ENCODE measurements at places on chromosomes 2 and 18.

- DNase-seq = no peak
These were observed 119.8 kb downstream of the PLEKHM3 start for GRCh38 chr2:207905546-207905945.

- no peak for DNase-seq
These were observed 340.6 kb downstream of the DYSF start for GRCh38 chr2:71793926-71794325.

- DNase-seq = no peak
These were observed 84.8 kb downstream of the CCBE1 start for GRCh38 chr18:59612381-59612780.

GRCh38 chr2:37782721-37783371 lies 111.4 kb upstream of the CDC42EP3 start:
- DNase-seq = no peak

GRCh38 chr2:190182071-190182524 lies 119.6 kb upstream of the MSTN start:
- no peak for DNase-seq

DNA sequence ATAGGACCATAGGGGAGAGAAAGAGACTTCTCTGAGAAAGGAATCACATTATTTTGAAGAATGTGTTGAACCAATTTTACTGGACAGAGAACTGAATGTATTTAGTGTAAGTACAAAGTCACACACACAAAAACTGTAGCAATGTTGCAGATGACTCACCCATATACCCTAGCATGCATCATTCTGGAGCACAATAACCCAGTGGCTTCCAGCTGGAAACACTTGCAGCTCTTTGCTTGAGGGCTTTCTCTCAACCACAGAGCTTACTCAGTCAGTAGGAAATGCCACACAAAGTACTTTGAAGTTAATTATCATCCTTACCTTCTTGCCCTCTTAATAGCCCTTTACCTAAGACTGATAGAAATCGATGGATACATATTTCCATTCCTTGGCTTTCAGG lies 760.0 kb upstream of the FSHR start:
- no peak for DNase-seq

DNA sequence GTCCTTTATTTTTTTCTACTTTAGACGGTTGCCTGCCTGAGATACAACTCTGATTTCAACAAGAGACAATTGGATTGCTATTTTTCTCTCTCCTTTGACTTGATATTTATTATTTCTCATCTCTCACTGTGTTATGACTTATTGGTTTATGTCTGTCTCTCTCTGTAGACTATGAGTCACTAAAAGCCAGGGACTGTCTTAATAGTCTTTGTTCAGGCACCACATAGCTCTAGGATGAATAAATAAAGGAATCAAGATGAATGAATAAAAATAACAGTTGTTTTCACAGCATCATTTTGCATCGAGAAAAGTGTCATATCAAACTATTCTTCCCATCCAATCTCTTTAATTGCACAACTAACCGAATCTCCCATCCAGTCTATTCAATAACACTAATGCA lies 31.4 kb upstream of the CD28 start:
- no peak for DNase-seq

DNA sequence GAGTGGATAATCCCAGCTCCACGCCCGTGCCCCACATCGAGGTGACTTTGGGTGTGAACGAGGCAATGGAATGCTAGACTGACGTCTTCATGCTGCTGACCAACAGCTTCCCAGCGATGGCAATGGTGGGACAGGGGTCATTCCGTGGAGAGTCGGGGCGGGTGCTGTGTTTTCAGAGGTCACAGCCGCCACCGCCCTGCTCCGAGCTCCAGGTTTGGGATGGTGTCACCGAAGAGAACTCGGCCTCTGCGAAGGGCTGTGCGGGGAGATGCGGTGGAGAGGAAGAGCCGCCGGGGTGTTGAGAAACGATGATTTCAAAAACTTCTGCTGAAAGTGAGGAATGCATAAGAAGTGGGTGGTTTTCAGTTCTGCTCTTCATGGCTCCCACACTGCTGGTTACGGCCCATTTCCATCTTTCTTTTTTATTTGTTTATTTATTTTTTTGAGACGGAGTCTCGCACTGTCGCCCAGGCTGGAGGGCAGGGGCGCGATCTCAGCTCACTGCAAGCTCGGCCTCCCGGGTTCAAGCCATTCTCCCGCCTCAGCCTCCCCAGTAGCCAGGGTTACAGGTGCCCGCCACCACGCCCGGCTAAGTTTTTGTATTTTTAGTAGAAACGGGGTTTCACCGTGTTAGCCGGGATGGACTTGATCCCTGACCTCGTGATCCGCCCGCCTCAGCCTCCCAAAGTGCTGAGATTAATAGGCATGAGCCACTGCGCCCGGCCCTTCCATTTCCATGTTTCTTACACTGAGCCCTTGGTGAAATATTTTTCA lies 142.6 kb downstream of the RTP5 start:
- DNase-seq = no peak

DNA sequence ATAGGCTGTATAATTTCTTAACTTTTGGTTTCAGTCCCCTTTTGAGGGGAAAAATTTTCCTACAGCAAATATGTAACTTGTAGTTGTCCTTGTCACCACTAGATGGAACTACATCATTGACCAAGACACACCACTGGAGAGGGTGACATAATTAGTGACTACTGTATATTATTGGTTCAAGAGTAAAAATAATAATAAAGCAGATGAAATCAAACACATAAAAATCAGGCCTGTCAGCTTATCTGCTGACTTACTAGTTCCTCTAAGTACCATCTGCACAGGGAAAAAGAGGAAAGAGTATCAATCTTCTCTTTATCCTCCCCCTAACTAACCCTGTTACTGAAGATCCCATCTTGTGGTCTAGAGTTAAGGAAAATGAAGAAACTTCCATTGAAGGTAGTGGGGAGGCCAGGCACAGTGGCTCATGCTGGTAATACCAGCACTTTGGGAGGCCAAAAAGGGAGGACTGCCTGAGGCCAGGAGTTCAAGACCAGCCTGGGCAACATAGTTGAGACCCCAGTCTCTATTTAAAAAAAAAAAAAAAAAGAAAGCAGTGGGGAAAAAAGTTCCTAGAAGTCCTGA lies 29.6 kb upstream of the ENOSF1 start:
- no peak for DNase-seq

DNA sequence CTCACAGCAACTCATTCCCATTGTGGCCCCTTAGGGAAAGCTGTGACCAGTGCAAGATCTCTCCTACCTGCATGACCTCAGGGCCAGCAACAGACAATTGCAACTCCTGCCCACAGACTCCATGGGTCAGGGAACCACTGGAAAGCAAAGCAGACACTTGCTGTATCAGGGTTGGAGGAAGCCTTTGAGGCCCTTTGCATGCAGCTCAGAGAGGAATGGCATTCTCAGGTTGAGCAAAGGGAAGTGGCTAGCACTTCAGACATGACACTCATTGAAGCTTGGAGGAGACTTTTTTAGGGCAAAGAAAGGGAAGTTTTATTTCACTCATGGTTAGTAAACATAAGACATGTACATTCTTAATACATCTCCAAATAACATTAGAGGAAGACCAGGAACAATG lies 22.1 kb downstream of the IL1F10 start:
- no peak for DNase-seq

DNA sequence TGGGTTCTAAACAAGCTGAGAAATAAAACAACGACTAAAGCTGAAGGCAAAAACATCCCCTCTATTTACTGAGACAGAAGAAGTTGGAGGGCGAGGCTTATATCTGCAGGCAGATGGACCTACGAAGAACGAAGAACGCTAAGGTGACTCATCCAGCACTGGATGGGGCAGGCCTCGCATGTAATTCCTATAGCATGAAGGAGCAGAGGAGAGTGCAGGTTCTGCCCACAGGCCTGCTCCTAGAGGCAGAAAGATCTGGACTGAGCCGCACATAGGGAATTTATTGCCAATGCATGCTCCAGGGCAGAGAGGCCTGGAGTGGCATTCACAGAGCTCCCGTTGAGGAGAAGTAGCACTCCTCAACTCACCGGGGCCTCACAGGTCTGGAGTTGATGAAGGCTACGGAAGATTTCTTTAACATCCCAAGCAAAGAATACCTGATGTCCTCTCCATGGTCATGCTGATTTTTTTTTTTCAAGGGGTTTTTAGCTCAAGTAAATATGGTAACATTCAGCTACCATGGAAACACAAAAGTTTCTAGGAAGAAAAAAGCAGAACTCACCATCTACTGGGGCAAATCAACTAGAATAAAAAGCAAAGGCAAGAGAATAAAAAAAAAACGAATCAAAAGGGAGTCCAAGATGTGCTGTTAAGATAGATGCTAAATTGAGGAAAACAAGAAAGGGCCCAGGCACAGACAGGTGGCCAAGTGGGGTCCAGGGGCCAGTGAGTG lies 10.4 kb upstream of the METTL21A start:
- DNase-seq = no peak

- no peak for DNase-seq
These were observed 67.5 kb upstream of the TTN start for GRCh38 chr2:178874529-178875240.

DNA sequence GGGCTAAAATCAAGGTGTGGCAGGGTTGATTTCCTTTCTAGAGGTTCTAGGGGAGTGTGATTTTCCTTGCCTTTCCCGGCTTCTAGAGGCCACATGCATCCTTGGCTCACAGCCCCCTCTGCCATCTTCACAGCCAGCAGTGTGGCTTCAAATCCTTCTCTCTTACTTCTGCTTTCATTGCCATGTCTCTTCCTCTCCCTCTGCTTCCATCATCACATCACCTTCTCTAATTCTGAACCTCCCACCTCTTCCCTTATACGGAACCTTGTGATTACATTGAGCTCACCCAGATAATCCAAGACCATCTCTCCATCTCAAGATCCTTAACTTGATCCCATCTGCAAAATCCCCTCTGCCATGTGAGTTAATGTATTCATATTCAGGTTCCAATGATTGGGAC lies 56.2 kb upstream of the RMDN2 start:
- DNase-seq = no peak

- DNase-seq = no peak
These were observed 677.5 kb upstream of the FSHR start for GRCh38 chr2:49831698-49832367.

- DNase-seq = no peak
These were observed 53.9 kb downstream of the DYNC1I2 start for GRCh38 chr2:171741189-171741588.

DNA sequence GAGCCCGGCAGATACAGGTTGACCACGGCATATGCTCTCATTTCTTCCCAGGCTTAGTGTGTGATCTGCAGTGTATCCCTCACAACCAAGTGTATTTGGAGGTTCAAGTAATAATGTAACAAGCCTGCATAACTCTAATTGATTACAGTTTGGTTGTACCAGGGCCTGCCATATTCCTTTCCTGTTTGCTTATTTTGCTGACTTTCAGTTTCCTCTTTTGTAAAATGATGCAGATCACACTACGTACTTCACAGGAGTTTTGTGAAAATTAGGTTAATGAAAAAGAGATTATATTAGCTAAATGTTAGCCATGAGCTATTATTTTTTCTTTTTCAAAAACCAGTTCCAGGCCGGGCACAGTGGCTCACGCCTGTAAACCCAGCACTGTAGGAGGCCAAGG lies 25.8 kb downstream of the SLC3A1 start:
- no peak for DNase-seq

DNA sequence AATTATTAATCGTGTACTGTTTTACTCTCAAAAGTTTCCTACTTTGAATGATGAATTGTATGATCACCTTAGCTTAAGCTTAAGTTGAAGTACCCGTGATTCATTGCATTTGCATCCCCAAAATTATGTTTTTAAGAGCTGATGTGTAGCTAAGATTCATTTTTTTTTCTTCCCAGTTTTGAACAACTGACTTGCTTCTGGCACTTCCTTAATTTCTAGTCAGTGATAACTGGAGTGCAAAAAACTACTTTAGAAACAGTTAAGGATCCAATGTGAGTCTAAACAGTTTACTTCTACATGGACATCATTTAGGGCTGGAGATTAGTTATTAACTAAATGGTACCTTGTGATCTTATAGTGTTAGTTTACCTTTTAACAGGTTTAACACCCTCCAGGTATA lies 124.0 kb upstream of the CAVIN2 start:
- DNase-seq = no peak

- DNase-seq = no peak
These were observed 329.4 kb upstream of the RAB12 start for GRCh38 chr18:8279781-8280330.

DNA sequence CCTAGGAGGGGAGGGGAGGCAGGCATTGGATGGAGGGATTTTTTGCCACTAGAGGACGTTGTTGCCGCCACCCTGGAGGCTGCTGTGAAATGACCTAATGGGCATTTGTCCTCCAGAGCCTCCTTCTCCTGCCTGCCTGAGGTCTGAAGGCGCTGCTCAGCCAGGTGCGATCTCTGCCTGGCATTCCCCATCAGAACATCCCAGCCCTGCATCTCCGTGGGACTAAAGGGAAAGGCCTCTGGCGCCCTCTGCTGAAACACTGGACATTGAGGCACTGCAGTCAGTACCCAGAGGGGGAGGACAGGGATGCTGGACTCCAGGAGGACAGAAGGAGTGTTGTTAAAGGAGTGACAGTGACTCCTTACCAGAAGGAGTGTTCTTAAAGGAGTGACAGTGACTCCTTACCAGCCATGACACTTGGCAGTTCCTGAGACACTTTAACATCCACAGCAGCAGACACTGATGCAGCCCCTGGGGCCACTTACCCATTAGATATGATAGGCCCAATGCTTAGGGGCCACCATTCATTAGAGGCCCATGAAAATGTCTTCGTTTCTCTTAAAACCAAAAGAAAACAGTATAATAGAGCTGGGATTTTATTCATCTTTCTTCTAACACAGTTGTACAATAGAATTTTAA lies 17.0 kb downstream of the THNSL2 start:
- DNase-seq = no peak

DNA sequence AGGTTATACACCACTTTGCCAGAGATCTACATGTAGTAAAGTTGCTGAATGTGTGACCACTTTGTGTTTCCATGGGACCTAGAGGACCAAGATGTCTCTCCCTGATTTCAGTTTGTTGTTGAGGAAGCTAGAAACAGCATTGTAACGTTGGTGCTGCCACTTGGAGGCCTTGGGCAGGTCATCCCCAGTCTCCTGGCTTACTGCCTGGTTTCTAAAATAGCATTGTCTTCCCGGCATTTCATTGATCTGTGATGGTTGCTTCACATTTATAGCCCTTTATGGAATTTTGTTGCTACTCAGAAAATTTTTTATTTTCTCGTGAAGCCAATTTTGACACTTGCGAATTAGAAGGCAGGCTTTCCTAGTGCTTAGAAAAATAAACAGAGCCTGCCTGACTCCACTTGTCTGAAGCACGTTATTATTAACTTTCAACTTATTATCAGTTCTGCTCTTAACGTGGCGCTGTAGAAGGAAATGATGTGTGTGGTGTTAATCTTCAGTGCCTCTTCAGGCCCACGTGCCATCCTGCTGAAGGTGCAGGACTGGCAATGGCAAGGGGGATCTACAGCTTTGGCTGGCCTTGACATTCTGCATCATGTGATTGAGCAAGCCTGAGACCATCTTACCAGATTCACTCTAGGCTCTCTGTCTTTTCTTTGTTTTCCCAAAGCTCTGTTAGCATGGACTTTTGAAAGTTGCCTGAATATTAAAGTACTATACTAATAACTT lies 59.9 kb downstream of the INPP4A start:
- no peak for DNase-seq

DNA sequence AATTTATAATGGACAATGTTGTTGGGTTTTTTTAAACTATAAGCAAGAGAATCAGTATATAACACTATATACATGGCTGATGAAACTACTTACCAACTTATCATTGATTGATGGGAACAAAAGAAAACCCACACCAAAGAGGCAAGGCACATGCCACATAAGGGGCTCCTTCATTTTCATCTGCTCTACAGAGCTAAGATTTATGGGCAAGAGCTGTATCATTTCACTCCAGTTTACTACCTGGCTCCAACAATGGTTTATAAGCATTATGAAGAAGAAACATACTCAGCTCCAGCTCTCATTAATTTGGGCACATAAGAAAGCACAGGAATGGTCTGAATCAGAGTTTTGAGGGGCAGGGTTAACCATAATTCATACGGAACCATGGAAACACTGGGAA lies 283.3 kb downstream of the AGPS start:
- no peak for DNase-seq

Data from cortex of kidney (tissue), 1 donor.